ENCODE measurements at places on chromosomes 7 and 10.

DNA sequence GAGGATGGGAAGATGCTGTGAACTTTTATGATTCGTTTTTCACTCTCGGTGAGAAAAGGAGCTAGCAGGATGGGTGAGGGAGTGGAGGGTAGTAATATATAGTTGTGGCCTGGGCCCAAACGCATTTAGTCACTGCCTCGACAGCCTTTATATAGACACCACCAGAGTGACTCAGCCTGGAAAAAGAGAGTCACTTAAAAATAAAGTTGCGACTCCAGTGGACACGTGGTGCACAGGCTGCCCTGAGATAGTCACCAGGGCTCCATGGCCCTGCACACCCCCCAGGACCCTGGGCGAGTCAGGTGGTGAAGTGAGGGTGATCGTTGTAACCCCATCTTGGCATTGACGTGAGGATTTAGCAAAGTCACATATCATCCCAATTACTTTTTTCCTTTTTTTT is 106.7 kb downstream of the CUX1 start:
- DNase-seq, result peak; percentile 30

- DNase-seq, result no peak
Observed at GRCh38 chr10:6006546-6006945, 29.2 kb upstream of the IL15RA start.

GRCh38 chr10:79051766-79052165 is 17.0 kb upstream of the ZMIZ1 start:
- no peak for DNase-seq

DNA sequence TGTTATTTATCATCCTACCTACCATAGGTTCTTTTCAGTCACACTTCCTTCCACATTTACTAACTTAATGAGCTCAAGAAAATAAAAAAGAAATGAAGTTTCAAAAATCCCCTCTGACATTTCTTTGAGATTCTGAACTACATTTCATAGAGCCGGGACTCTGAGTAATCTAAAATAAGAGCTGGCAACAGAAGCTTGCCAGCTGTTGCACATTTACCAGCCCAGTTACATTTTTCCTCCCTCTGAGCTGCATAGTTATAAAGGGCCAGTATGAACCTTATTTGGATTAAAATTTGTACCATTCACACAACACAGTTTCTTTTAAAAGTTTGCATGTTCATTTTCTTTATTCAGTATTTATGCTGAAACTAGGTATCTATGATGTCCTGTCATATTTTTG is 119.5 kb upstream of the CAV2 start:
- no peak for DNase-seq

GRCh38 chr10:78071857-78072179 is 38.2 kb downstream of the RPS24 start:
- no peak for DNase-seq

DNA sequence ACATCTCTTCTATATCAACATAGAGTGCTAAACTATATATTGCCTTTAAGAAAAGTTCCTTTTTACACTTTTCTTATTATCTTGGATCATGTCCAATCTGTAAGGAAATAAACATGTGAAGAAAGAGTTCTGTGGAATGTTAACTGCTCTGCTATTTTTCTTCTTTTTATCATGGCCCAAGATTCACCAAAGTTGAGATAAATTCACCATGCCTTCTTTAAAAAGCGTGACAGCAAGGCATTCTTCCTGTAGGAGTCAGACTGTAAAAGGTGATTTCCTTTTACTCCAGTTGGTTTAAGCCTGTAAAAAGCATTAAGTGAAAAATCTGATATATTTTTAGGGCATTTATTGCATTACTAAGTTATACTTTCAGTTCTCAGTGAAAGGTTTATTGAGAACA is 165.7 kb upstream of the FZD1 start:
- DNase-seq, result no peak

GRCh38 chr10:70714951-70715350 is 42.6 kb downstream of the ADAMTS14 start:
- no peak for DNase-seq

DNA sequence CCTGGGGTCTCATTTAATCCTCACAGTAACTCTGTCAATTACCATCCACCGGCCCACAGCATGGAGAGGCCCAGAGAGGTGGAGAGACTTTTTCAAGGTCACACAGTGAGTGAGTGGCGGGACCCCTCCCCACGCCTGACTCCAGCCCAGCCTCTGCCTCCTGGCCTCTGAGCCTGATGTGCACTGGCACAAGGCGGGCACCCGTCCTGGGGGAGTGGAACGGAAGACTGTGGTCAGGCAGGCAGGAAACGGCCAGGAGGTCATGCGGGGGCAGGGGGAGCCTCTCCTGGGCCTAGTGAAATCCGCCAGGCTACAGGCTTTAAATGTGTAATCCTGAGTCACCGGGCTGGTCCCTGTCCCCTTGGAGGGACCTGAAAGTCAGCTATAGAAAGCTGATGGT is 32.2 kb downstream of the ZCCHC24 start:
- DNase-seq, result peak; percentile 29

DNA sequence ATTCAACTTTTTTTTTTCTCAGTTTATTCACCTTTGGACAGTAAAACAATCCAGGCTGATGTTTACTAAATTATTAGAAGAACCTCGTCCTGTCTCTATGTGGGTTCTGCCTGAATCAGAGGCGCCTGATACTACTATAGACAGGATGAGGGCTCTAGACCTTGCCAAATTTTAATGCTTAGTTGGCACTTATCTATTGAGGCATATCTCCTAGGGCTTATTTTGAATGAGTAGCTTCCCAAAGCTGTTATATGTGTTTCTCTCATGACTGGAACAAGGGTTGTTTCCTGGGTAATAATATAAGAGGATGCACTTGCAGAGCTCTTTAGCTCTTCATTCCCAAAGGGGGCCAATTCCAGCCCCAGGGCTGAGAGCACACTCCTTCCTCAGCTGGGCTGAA is 23.6 kb downstream of the HECW1 start:
- no peak for DNase-seq

- DNase-seq, result no peak
Observed at GRCh38 chr7:68963552-68963951, 634.7 kb upstream of the AUTS2 start.

- peak; percentile 2 for DNase-seq
Observed at GRCh38 chr7:11373546-11374142, 400.0 kb downstream of the PHF14 start.
